Nasal cavity respiratory epithelium epithelial cell of viscerocranial mucosa (primary cell): ENCODE measurements at places on chromosomes 7 and 10. TPM values are rescaled to one million over a fixed set of nuclear protein-coding genes. Genes with fewer than 3 reads are reported as not detected.

Gene GSTO2
- total RNA-seq, result 6.5 and 18.8 TPM in 2 replicates

Gene LIPM
- total RNA-seq, result 0.34 TPM in 1 of 2 replicates, not detected in the other

Gene AKR1C4
- not detected in 2 replicates for total RNA-seq

Gene LRRTM3
- not detected in 2 replicates for total RNA-seq

Gene HYAL4
- total RNA-seq, result under 0.01 and 0.14 TPM in 2 replicates
